Activated T-helper 9 cell treated with anti-CD3 and anti-CD28 coated beads, Interleukin-2, amount 50 U/mL, for 16 hours (primary cell): ENCODE measurements at places on chromosomes 7 and 10.

GRCh38 chr7:24178811-24179570, 105.0 kb upstream of the NPY start:
- no peak for DNase-seq

DNA sequence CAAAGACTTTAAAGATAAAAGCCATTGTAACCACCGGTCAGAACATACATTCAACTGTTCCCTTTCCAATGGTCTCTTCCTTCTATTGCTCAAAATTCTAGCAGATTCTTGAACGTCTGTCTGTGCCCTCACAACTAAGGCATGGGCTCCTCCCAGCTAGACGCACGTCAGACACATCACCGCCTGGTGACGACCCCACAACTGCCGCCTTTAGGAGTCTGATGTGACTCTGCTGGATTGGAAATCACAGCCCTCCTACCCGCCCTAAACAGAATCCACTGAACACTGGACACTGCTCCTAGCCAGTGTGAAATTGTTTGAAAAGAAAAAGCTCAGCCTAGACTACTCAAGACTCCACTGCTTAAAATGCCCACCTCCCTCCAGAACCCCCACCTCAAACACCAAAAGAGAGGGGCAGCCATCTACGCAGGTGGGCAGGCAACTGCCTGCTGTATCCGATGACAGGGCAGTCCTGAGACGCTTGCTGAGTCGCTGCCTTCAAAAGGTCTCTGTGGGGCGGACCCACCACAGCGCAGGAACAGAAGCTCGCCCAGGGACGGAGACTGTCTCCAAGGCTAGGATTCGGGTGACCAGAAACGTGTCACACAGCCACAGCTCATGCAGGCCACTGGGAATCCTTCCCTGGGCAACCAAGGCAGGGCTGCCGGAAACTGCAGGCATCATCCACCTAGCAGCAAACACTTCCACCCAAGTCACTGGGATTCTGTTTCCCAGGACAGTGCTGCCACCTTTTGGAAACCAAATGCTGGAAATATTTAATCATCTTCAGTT, 34.7 kb downstream of the GSDME start:
- no peak for DNase-seq

- DNase-seq = no peak
Observed at GRCh38 chr7:117229350-117229749, 93.5 kb downstream of the WNT2 start.

GRCh38 chr10:112071596-112072133, 111.9 kb downstream of the GPAM start:
- no peak for DNase-seq

DNA sequence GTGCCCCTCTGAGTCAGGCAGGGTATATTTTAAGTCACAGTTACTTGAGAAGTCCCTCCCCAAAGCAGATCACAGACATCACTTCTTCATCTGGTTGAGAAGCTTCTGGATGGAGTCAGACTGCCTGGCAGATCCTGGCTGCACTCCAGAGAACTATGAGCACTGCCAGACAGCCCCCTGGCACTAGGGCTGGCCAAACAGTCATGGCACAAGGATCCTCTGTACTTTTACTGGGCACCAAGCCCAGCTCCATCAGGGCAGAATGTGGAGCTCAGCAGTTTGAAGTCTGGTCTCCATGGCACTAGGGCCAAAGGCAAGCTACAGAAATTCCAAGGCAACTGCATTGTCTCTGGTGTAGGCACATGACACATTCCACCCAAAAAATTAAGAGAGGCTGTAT, 162.1 kb downstream of the NRG3 start:
- DNase-seq = no peak

DNA sequence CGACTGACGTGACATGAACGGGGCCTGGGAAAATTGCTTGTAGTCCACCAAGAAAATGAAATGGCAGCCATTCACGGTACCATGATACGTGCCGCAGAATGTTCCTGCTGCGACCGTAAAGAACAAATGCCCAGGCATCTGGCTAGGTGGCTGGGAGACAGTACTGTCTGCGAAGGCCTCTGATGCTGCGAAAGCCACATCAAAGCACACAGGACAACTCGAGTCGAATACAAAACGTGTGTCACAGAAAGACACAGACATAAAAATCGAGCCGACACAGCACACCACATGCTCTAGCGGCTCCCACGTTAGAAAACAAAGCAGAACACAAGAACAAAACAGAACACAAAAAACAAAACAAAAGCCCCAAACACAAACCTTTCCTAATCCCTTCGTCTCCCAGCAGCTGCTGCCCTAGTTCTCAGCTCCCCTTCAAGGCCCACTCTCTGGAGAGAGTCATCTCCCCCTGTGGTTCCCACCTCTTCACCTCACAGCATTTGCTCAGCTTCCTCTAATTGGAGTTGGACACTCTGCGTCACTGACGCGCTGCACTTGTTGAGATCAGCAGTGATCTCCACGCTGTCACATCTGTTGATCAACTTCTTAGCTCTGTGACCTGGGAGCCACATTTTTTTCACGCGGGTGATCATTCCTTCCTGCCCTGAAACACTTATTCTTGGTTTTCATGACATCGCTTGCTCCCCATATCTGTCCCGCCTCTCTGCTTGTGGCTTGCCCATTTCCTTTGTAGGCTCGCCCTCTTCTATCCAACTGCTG, 112.2 kb downstream of the CLEC2L start:
- peak; percentile 36 for DNase-seq

DNA sequence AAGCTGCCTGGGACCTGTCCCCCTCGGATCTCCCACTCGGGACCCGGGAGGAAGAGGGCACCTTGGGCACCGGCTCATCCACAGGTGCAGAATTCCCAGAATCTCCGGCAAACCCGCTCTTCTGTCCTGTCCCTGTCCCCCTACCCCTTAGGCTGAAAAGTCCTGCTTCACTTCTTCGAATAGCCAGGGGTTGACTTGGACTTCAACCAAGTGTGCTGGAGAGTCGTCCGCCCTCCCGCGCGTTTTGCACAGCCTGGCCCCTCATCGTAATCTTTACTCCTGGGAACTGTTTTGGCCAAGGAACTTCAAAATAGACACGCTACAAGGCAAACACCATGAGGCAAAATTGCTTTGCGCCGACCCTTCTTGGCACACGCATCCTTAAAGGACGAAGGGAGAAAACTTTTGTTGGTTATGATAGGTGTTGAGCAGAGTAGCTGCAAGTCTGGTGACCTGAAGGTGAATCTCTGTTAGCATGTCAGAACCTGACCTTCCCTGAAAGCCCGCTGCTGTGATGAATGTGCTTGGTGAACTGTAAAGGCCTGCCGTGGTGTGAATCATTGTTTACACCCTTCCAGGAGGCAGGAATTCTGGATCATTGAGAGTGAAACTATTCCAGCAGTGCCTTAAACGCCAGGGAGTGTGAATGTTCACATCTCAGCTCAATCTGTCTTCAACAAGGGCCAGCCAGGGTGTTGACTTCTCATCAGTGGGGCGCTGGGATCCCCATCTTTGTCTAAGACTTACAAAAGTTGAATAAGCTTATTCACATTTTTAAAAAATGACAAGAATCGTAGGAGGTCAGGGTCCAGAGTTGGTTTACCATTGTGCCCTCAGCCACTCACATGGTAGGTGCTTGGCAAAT, 589 bp upstream of the RAPGEF5 start:
- no peak for DNase-seq

DNA sequence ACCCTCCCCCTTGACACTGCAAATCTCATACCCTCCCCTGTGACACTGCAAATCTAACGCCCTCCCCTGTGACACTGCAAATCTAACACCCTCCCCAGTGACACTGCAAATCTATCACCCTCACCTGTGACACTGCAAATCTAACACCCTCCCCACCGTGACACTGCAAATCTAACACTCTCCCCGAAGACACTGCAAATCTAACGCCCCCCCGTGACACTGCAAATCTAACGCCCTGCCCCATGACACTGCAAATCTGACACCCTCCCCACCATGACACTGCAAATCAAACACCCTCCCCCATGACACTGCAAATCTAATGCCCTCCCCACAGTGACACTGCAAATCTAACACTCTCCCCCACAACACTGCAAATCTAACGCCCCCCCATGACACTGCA, 603.7 kb downstream of the DNAJB6 start:
- DNase-seq = no peak
